ENCODE measurements at places on chromosomes 4 and X. TPM values are rescaled to one million over a fixed set of nuclear protein-coding genes. Genes with fewer than 3 reads are reported as not detected.

PLRG1 gene
- 43.4 TPM for total RNA-seq

CCSER1 gene
- total RNA-seq: 60.2 TPM

PPARGC1A gene
- 53.6 TPM for total RNA-seq

TMEM164 gene
- 73.9 TPM for total RNA-seq

- DNase-seq: no peak
- H3K36me3 ChIP-seq: peaks cover 42% of the 10 kb centered on the region
- H3K27me3 ChIP-seq: no peaks in the 10 kb centered on the region
Measured at GRCh38 chr4:168433571-168433970, 46.7 kb downstream of the DDX60L start.

- H3K36me3 ChIP-seq: no peaks in the 10 kb centered on the region
- no peaks in the 10 kb centered on the region for H3K27me3 ChIP-seq
- H3K4me1 ChIP-seq: no peaks in the 10 kb centered on the region
- no peak overlapping the region for H3K27ac ChIP-seq
Measured at GRCh38 chr4:30094887-30095286, 625.3 kb upstream of the PCDH7 start.

DNA sequence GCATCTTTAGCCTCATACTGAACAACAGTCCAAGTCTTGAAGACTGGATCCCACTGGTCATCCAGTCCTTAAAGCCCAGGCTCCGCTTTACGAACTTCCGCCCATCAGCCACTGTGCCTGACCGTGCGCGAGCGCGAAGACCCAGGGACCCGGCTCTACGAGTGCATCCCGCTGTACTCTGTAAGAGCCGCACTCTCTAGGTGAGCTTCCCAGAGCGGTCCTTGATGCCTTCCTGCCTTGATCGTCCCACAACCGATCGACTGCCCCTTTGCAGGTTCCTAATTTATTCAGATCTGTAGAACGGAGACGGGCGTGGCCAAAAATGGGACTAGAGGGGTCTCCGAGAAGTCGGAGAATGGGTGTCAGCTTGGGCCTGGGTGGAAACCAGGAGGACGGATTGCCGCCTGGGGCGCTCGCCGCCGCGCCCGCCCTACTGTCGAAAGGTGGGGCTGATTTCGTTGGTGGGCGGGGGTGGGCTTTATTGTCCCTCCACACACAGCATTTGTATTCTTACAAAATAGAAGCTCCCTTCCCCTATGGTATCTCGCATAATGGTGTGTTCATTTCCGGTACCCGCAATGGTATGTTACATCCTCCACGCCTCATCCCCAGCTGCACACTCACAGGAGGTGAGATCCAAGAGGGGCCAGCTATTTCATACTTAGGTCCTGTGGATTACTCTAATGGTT lies 42.3 kb upstream of the FAM156A start:
- no peaks in the 10 kb centered on the region for H3K36me3 ChIP-seq
- H3K4me1 ChIP-seq: no peaks in the 10 kb centered on the region
- H3K27me3 ChIP-seq: no peaks in the 10 kb centered on the region
- H3K27ac ChIP-seq: no peak overlapping the region
- no peak for DNase-seq
- H3K4me3 ChIP-seq: no peak overlapping the region

- H3K27ac ChIP-seq: no peak overlapping the region
- no peak overlapping the region for H3K4me3 ChIP-seq
- no peak for DNase-seq
- H3K27me3 ChIP-seq: no peaks in the 10 kb centered on the region
- no peaks in the 10 kb centered on the region for H3K36me3 ChIP-seq
- H3K4me1 ChIP-seq: no peaks in the 10 kb centered on the region
Measured at GRCh38 chr4:93529692-93530372, 298.7 kb upstream of the ATOH1 start.

DNA sequence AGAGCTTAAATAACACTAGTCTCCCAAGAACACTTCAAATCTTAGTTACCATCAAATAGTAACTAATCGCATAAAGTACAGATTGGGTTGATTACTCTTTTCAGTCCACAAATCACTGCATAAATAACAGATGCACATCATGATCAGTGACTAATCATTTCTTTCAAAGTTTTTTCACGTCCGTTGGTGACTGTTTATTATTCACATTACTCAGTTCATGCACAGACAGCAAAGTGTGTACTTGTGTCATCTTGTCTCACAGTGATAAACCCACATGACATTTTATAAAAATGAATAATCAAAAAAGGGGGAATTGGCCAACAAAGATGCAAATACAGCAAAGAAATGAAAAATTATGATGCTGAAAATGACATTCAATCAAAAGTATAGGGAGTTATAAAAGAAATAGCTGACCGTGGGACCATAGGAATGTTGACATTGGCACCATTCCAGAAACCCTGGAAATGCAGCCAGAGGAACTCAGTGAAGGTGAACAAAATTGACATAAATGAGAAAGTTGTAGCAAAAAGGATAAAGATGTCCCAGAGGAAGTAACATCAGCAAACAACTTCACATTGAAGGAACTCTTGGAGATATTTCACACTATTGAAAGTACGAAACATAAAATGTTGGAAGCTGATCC lies 161.5 kb downstream of the SOX3 start:
- no peak overlapping the region for H3K4me3 ChIP-seq
- DNase-seq: no peak
- H3K27ac ChIP-seq: no peak overlapping the region
- no peaks in the 10 kb centered on the region for H3K4me1 ChIP-seq

DNA sequence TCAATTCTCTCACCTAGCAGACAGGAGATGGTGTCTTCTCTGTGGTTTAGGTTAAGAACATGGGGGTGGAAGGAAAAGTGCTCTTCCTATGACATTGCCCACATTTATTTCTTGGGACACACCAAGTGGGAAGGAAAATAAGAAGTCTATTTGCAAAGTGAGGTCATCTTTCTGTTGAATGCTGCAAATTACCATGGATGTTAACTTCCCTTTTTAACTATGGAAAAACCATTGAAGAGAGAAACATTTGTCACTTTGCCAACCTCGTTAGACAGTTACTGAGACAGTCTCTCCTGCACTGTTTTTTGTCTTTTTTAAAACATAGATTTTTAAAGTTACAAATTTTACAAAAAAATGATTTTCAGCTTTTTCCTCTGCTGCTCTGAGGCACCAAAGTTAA lies 72.8 kb upstream of the BEND4 start:
- H3K4me1 ChIP-seq: no peaks in the 10 kb centered on the region
- no peak for DNase-seq
- H3K27ac ChIP-seq: no peak overlapping the region
- H3K27me3 ChIP-seq: no peaks in the 10 kb centered on the region
- H3K4me3 ChIP-seq: no peak overlapping the region

DNA sequence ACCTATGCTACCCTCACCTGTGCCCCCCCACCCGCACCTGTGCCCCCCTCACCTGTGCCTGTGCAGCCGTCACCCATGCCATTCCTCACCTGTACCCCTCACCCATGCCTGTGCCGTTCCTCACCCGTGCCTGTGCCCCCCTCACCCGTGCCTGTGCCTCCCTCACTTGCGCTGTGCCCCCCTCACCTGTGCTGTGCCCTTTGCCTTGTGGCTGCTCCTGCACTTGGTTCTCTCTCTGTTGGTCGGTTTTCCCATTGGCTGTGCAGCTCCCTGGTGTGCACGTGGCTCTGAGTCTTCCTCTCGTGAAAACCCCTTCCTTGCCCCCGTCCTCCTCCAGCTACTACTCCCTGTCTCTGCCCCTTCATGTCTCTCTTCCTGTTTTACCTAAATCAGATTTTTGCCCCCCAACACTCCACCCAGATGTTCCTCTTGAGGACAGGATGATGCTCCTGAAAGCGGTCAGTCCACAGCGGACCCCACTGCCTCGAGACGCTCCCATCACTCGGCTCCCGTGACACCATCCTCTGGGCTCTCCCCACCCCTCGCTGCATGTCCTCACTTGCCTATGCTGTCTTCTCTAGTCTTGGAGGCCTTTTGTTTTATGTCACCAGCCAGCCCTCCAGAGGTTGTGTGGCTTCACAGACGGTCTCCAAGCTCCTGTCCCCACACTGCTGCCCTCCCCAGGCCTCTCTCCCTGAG lies 6.8 kb downstream of the MAEA start:
- H3K36me3 ChIP-seq: no peaks in the 10 kb centered on the region
- peaks cover 25% of the 10 kb centered on the region for H3K4me1 ChIP-seq
- no peaks in the 10 kb centered on the region for H3K27me3 ChIP-seq
- DNase-seq: no peak
- H3K27ac ChIP-seq: no peak overlapping the region
- H3K4me3 ChIP-seq: no peak overlapping the region

GRCh38 chr4:185833055-185833598 lies 21.1 kb upstream of the SORBS2 start:
- no peaks in the 10 kb centered on the region for H3K27me3 ChIP-seq
- H3K36me3 ChIP-seq: no peaks in the 10 kb centered on the region
- no peak overlapping the region for H3K4me3 ChIP-seq
- DNase-seq: no peak

DNA sequence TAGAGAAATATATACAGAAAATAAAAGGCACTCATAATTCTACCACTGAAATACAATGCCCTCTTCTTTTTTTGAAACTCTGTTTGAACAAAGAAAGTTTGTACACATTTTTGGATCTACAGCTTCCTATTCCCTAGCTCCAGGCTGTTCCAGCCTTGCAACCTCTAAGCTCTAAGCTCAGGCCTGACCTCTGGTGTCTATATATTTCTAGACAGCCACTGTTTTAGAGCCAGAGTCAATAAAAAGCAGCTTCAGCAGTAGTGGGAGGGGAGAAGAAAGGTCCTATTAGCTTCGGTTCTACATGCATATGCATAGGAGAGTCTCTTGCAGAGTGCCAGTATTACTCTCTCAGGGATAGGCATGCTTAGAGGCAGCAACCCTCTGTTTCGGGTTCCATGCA lies 39.7 kb downstream of the CLDN2 start:
- H3K4me1 ChIP-seq: no peaks in the 10 kb centered on the region
- no peak overlapping the region for H3K4me3 ChIP-seq
- H3K36me3 ChIP-seq: no peaks in the 10 kb centered on the region
- no peaks in the 10 kb centered on the region for H3K27me3 ChIP-seq
- no peak overlapping the region for H3K27ac ChIP-seq

- H3K4me1 ChIP-seq: no peaks in the 10 kb centered on the region
- DNase-seq: no peak
Measured at GRCh38 chr4:186557061-186557460, 1.7 kb upstream of the MTNR1A start.

- no peaks in the 10 kb centered on the region for H3K4me1 ChIP-seq
- H3K27me3 ChIP-seq: no peaks in the 10 kb centered on the region
- no peak for DNase-seq
- no peak overlapping the region for H3K4me3 ChIP-seq
- H3K36me3 ChIP-seq: no peaks in the 10 kb centered on the region
Measured at GRCh38 chr4:184513802-184514120, 39.4 kb upstream of the IRF2 start.

DNA sequence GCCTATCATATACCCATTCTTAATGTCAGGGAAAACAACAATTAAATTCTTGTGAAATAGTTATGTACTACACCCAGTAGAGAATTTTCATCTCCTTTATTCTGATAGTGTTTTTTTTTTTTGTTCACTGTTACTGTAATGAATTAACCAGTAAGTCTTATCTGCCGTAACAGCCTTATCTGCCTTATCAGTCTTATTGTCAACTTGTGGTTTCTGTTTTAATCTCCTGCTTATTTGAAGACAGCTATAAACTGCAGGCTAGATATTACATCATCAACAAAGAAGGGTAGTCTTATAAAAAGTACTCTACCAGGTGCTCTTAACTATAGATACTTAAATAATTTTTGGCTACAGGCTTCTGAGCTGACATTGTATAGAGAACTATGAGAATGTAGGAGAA lies 79.5 kb downstream of the MAGEB5 start:
- no peaks in the 10 kb centered on the region for H3K27me3 ChIP-seq
- no peak overlapping the region for H3K4me3 ChIP-seq
- no peak for DNase-seq
- H3K4me1 ChIP-seq: no peaks in the 10 kb centered on the region
- H3K36me3 ChIP-seq: no peaks in the 10 kb centered on the region

GRCh38 chrX:54043541-54044125 lies 640 bp downstream of the PHF8 start:
- no peaks in the 10 kb centered on the region for H3K4me1 ChIP-seq
- peak overlapping the region; percentile 78 for H3K4me3 ChIP-seq
- DNase-seq: no peak
- H3K27ac ChIP-seq: peak overlapping the region; percentile 90
- no peaks in the 10 kb centered on the region for H3K36me3 ChIP-seq
- no peaks in the 10 kb centered on the region for H3K27me3 ChIP-seq

GRCh38 chrX:103398421-103398864 lies 22.1 kb downstream of the BEX3 start:
- no peaks in the 10 kb centered on the region for H3K36me3 ChIP-seq
- DNase-seq: no peak
- H3K4me3 ChIP-seq: no peak overlapping the region
- no peak overlapping the region for H3K27ac ChIP-seq

DNA sequence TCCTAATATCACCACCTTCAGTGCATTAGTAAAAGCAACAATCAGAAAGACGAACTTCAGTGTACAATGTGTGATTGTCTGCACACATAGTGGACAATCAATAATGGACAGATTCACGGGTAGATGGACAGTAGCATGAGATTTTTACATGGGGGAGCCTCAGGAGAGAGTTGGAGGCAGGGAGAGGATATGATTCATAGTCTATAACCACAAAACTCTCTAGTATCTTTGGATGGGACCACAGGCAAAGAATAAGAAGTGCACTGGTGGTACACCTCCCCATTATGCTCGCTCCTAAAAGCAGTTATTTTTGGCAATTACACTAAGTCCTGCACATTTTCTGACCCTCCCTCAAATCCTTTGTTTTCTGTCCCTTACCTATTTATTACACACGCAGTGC lies 624.4 kb upstream of the ACTRT1 start:
- H3K36me3 ChIP-seq: no peaks in the 10 kb centered on the region
- no peaks in the 10 kb centered on the region for H3K4me1 ChIP-seq
- no peak for DNase-seq

DNA sequence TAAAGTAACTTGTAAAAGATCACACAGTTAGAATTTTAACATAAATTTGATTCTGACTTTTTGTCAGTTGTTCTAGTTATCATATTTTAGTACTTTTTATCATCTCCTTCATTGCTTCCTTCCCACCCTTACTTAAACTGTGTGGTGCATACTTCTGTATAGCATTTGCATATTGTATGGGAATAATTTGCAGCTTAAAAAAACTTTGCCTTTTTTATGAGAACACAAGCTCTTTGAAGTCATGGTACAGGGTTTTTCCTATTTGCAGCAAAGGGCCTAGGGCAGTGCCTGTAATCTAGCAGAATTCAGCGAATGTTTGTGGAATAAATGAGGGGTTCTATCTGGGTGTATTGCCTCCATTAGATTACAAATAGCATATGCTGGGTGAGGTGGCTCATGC lies 41.6 kb downstream of the SYNPO2 start:
- H3K4me1 ChIP-seq: peaks cover 9% of the 10 kb centered on the region
- H3K27me3 ChIP-seq: no peaks in the 10 kb centered on the region
- H3K4me3 ChIP-seq: no peak overlapping the region
- no peak overlapping the region for H3K27ac ChIP-seq
- no peaks in the 10 kb centered on the region for H3K36me3 ChIP-seq

- H3K4me3 ChIP-seq: no peak overlapping the region
- no peaks in the 10 kb centered on the region for H3K27me3 ChIP-seq
- H3K36me3 ChIP-seq: no peaks in the 10 kb centered on the region
- H3K27ac ChIP-seq: no peak overlapping the region
Measured at GRCh38 chrX:32447640-32448039, 763.7 kb downstream of the DMD start.

- no peaks in the 10 kb centered on the region for H3K4me1 ChIP-seq
- no peak overlapping the region for H3K27ac ChIP-seq
- no peaks in the 10 kb centered on the region for H3K36me3 ChIP-seq
- no peaks in the 10 kb centered on the region for H3K27me3 ChIP-seq
Measured at GRCh38 chrX:11789809-11790208, 31.8 kb downstream of the MSL3 start.
